ENCODE measurements at places on chromosomes 11 and 22.

DNA sequence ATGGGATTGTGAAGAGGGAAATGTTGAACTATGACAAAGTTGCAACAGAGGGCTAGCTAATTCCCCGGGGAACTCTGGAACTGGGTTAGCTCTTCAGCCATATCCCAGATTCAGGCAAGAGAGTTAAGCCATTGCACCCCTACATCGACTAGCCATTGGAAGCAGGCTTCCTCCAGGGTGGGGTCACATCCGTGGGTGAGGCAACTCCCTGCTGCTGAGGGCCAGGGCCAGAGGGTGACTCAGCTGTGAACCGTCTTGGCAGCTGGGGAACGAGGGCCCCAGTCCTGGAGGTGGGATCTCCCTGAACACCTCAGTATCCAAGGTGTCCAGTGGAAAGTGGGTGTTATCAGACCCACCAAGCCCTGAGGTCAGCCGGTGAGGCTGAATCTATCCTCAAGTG lies 41.1 kb downstream of the RPS6KA4 start:
- no peak for DNase-seq

DNA sequence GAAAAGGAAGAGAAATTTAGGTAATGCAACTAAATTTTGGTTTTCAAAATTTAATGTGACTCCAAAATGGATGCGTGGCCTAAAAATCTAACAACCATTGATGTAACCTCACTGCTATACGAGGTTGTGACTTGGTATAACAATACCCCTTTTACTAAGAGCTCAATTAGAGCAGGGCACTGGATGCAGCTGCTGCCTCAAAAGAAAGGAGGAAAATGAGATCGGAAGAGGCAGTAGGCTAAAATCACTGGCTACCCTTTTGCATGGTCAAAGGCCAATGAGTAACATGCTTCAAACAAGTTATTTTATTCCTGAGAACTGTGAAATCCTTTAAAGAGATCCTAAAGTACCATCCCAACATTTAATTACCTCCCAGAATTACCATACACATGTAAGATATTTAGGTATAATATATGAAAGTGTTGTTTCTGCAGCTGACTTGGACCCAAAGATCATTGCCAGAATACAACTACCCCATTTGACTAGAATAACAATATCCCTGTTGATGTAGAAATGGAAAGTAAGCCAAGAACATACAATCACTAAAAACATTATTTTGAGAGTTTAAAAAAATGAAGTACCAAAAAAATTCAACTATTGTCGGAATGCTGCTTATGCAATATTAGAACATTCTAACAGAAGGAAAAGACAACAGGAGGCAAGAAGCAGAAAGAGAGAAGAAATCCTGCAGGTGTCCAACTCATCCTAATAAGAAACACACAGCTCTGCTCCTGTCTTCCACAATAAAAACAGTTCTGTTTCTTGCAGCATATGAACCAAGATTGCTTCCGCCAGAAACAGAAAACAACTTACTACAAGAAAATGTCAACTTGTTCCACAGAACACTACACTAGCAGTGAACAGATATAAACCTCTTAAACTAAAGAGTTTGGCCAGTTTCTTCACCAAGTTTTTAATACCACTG lies 15.0 kb downstream of the SIK3 start:
- DNase-seq, result no peak

- no peak for DNase-seq
Measured at GRCh38 chr11:102036757-102037156, 10.5 kb upstream of the CFAP300 start.

DNA sequence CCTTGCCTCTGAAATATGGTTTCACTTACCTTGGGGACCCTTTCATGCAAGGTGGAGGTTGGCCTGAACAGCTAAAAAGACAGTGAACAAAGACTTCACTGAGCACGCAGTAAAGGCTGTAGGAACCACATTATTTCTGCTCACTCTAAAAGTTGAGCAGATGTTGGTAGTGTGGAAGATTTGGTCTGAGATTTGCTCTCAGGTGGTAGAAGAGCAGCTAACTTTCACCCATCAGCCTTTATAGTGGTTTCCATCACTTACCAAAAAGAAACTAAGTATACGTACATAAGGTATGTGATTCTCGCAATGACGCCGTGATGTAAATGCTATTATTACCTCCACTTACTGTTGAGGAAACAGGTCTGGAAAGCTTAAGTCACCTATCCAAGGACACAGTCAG lies 47.3 kb downstream of the PRR5L start:
- no peak for DNase-seq

DNA sequence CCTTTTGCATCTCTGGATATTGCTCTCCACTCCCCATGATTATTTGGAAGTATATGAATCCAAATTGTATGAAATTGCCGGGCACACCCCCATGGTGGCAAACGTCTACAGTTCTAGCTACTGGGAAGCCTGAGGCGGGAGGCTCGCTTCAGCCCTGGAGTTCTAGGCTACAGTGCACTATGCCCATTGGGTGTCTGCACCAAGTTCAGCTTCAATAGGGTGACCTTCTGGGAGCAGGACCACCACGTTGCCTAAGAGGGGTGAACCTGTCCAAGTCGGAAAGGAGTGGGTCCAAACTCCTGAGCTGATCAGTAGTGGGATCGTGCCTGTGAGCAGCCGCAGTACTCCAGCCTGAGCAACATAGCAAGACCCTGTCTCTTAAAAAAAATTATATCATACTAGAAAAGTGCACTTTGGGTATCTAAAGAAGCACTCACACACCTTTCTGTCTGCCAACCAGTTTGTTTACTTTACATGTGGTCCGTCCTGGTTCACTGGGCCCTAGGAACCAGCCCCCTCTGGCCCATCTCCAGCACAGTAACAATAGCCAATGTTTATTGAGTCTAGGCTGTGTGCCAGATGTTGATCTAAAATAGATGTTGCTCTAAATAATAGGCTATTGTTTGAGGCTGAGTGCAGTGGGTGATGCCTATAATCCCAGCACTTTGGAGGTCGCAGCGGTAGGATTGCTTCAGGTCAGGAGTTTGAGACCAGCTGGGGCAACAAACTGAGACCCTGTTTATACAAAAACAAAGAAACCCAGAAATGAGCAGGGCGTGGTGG lies 16.4 kb upstream of the KAT5 start:
- DNase-seq, result peak; percentile 26

Measured in left kidney (tissue), 8 donors.